Fibroblast of skin of right quadriceps (primary cell): ENCODE measurements at places on chromosomes 3 and 15.
A peak's percentile ranks its signal among the peaks of the same experiment; 100 is the strongest.

GRCh38 chr15:44726568-44727484, 9.5 kb upstream of the TRIM69 start:
- peak; percentile 94 for DNase-seq

GRCh38 chr15:33852570-33852969, 115.7 kb upstream of the CHRM5 start:
- DNase-seq, result peak; percentile 80

- no peak for DNase-seq
Measured at GRCh38 chr15:93228546-93228945, 139.5 kb upstream of the RGMA start.

GRCh38 chr3:100270215-100270583, 9.4 kb downstream of the TBC1D23 start:
- no peak for DNase-seq

DNA sequence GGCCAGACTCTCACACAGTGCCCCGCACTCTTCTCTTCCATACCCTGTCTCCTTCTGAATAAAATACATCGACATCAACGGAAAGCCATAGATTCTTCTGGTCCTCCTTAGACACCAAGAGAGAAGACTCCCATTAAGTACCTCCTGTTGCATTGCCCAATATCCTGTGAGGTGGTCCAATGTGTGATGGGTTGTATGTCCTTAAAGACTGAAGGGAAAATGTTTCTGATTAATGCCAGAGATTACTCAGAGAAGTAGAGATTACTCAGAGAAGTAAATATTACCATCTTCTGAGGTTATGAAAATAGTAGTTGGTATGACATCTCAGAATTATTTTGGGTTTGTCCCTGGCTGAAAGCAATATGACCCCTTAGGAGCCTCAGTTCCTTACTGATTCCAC, 60.8 kb upstream of the GALNT15 start:
- DNase-seq, result peak; percentile 92

- no peak for DNase-seq
Measured at GRCh38 chr3:160886421-160886820, 130.4 kb downstream of the PPM1L start.

DNA sequence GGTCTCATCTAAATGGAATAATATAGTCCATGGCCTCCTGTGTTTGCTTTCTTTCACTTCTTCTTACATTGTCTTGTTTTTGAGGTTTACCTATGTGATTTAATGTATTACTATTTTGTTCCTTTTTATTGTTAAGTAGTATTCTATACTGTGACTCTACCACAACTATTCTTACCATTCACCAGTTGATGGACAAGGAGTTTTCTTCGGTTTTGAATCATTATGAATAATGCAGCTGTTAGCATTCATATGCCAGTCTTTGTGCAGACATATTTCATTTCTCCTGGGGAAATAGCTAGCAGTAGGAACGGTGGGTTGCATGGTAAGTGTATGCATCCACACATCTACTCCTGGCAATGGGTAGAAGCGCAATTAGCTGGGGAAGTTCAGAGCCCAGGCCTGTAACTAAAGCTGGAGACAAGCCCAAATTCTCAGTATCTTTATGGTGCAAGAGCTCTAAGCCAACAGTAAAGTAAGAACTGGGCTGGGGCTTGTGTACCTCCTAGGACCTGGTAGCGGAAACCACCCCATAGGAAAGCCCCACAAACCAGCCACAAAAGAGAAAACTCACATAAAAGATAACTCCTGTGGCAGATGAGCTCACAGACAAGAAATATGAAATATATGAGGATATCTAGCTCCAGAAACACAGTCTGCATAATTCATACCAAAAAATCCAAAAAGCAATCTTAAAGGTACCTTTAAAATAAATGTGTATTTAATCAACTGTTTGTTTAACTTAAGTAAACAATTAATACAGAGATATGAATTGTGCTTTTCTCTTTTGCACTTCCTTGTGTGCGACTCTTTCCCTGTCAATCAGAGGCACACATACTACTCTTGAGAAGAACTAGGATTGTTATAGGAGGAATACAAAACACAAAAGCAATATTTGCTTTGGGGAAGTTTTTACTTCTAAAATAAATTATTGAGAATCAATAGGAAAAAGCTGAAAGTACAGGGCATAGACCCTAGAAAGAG, 2.7 kb upstream of the CSTA start:
- DNase-seq, result no peak

DNA sequence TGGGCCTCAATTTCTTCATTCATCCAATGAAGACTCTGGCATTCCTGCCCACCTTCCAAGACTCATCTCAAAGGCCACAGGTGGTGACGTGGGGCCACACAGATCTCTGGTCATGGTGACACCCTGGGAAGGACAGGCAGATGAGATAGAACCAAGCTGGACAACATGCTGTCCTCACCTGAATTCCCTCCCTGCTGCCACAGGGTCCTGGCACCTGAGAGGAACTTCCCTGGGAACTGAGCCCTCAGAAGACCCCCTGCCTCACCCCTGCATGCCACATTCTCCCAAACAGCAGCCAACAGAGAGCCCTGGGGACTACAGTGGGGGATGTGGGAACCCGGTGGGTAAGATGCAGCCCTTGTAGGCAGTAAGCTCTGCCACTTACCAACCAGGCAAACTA, 10.7 kb downstream of the KLF15 start:
- DNase-seq, result no peak

DNA sequence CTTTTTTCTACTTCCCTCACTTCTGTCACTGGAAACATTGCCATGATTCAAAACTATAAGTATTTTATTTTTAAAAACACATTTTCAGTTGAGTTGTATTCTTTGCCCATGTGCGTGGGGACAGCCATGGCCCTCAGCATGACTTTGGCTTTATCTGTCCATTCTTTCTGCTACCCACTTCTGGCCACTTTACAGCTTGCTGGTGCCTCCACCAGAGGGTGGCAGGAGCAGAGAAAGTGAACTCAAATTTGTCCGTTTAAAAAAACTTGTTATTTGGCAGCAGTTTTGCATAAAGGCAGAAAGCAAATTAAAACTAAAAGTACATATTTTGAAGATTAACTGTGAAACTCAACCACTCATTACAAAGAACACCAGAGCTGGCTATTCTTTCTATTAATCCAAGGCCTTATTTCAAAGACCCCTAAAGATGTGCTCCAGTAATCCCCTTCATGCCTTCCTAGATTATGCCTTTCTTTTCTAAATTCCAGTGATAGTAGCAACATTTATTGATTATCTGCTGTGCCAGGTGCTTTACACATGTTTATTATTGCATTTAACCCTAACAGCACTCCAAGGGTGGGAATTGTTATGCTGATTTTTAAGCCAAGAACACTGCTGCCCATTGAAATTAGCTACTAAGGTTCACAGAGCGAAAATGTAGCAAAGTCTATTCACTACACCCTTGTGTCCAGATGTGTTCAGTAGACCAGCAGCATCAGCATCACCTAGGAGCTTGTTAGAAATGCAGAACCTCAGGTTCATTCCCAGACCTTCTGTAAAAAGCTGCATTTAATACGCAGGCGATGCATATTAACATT, 134.8 kb downstream of the THRB start:
- no peak for DNase-seq

- DNase-seq, result peak; percentile 29
Measured at GRCh38 chr3:12489368-12489767, 5.1 kb downstream of the TSEN2 start.

DNA sequence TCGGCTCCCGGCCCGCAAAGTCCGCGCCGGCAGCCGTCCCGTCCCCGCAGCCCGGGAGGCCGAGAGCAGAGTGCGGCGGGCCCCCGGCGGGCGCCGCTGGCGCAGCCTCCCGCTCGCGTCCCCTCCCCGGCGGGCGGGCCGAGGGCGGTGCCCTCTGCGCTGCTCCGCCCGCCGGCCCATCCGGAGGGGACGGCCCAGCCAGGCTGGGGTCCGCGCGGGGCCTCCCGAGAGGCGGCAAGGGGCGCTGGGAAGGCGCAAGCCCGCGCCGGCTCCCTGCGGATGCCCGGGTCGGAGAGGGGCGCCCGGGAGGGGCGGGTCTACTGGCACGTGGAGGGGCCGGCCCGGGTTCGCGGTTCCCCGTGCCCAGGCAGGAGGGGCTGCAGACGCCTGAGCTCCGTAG, at the start of the genes CLCN2 and POLR2H:
Gene CLCN2 (minus strand): TSS at position 74 of the 400 bp plus-strand sequence. CDS start 126 bp downstream, outside the sequence.
Gene POLR2H (plus strand): TSS at position 179 of the 400 bp plus-strand sequence. CDS start 1,783 bp downstream, outside the sequence.
- DNase-seq, result peak; percentile 57

DNA sequence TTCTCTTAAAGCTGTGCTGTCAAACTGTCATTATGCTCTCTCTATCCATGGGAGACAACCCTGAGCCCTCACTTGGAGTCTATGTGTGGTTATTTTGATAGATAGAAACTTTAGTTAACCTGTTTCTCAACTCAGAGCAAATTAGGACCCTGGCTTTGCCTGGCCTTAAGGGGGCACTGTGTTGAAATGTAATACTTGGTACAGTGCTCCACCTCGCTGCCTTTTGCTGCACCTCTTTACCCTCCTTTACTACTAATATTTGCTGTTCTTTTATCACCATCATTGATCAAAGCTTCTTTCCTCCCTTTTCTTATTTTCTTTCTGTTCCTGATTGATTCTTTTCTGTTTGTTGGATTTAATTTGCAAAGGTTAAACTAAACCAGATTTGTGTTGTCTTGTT, 34.3 kb downstream of the STT3B start:
- no peak for DNase-seq

GRCh38 chr3:13689373-13690260, 140.7 kb downstream of the FBLN2 start:
- no peak for DNase-seq
